Colonic mucosa (tissue), 4 donors: ENCODE measurements at places on chromosomes 7 and 10. TPM values are rescaled to one million over a fixed set of nuclear protein-coding genes. Genes with fewer than 3 reads are reported as not detected.

DNA sequence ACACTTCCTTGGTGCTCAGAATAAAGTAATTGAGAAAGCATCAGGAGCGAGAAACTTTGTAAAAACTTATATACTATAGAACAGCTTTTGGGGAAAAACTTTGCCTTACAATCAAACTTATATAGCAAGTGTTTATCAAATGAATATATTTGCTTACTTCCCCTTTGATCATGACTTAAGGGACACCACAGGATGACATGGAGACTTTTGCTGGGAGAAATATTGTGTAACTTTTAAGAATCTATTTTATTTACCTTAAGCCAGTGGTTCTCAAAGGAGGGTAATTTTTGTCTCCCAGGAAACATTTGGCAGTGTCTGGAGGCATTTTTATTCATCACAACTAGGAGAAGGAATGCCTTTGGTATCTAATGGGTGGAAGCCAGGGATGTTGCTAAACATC lies 173.8 kb upstream of the HABP2 start:
- H3K4me3 ChIP-seq, result no peak overlapping the region
- H3K4me1 ChIP-seq, result no peaks in the 10 kb centered on the region
- H3K36me3 ChIP-seq, result no peaks in the 10 kb centered on the region
- no peaks in the 10 kb centered on the region for H3K27me3 ChIP-seq
- DNase-seq, result no peak

CYP2C19 gene
- total RNA-seq, result 0.16 TPM

- H3K27me3 ChIP-seq, result no peaks in the 10 kb centered on the region
- no peak for DNase-seq
- H3K27ac ChIP-seq, result no peak overlapping the region
- no peaks in the 10 kb centered on the region for H3K36me3 ChIP-seq
Measured at GRCh38 chr10:91465261-91465660, 55.1 kb downstream of the HECTD2 start.

MACC1 gene
- 9.5 TPM for total RNA-seq

DNA sequence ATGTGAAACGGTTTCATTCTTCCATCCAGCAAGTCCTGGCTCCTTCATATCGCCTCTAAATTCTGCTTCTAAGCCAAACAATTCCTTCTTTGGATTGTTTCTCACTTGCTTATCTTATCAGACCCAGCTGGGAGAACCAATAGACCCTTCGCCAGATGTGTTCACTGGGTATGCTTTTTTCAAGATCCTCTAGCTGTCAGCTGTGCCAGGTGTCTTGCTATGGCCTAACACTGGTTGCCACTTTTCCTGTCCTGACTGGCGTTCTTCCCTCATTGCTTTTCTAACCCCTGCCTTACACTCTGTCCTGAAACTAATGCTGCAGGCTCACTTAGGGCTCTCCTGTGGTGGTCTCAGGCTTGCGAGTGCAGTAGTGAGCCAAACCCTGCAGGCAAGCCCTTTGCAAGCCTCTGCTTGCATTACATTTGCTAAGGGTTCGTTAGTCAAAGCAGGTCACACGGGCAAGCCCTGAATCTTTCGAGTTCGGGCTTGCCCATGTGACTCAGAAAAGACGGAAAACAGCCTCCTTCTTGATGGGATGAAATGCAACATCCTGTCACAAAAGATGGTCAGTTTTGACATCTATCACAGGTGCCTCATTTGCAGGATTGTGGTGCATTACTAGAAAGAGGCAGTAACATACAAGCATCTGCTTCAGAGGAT lies 92.8 kb downstream of the VWC2 start:
- H3K4me3 ChIP-seq, result no peak overlapping the region
- H3K27ac ChIP-seq, result no peak overlapping the region
- H3K27me3 ChIP-seq, result no peaks in the 10 kb centered on the region
- H3K4me1 ChIP-seq, result no peaks in the 10 kb centered on the region
- no peaks in the 10 kb centered on the region for H3K36me3 ChIP-seq

GRCh38 chr7:29282819-29283414 lies 88.3 kb downstream of the CHN2 start:
- no peaks in the 10 kb centered on the region for H3K4me1 ChIP-seq
- no peak overlapping the region for H3K27ac ChIP-seq
- no peak for DNase-seq
- H3K27me3 ChIP-seq, result no peaks in the 10 kb centered on the region

GRCh38 chr10:129136951-129137350 lies 330.1 kb upstream of the MGMT start:
- no peak for DNase-seq
- H3K4me1 ChIP-seq, result no peaks in the 10 kb centered on the region
- no peak overlapping the region for H3K4me3 ChIP-seq
- H3K27ac ChIP-seq, result no peak overlapping the region
- no peaks in the 10 kb centered on the region for H3K36me3 ChIP-seq

- H3K27me3 ChIP-seq, result no peaks in the 10 kb centered on the region
- no peak overlapping the region for H3K27ac ChIP-seq
Measured at GRCh38 chr7:73723813-73724212, 4.3 kb upstream of the STX1A start.

GRCh38 chr10:119290301-119291048 lies 83.1 kb downstream of the GRK5 start:
- H3K4me3 ChIP-seq, result no peak overlapping the region
- no peaks in the 10 kb centered on the region for H3K4me1 ChIP-seq
- H3K27me3 ChIP-seq, result no peaks in the 10 kb centered on the region
- DNase-seq, result no peak
- H3K36me3 ChIP-seq, result no peaks in the 10 kb centered on the region

GRCh38 chr10:87642988-87643387 lies 16.7 kb upstream of the PAPSS2 start:
- no peak overlapping the region for H3K4me3 ChIP-seq
- no peaks in the 10 kb centered on the region for H3K36me3 ChIP-seq
- no peak for DNase-seq
- no peak overlapping the region for H3K27ac ChIP-seq
- no peaks in the 10 kb centered on the region for H3K27me3 ChIP-seq

- H3K4me3 ChIP-seq, result no peak overlapping the region
- no peak for DNase-seq
- no peaks in the 10 kb centered on the region for H3K27me3 ChIP-seq
- H3K27ac ChIP-seq, result no peak overlapping the region
- H3K4me1 ChIP-seq, result no peaks in the 10 kb centered on the region
Measured at GRCh38 chr7:44348300-44348699, 22.9 kb upstream of the CAMK2B start.

- no peaks in the 10 kb centered on the region for H3K27me3 ChIP-seq
- no peaks in the 10 kb centered on the region for H3K4me1 ChIP-seq
- no peak for DNase-seq
Measured at GRCh38 chr7:30804078-30804661, 33.0 kb downstream of the MINDY4 start.

- no peak overlapping the region for H3K27ac ChIP-seq
- H3K4me1 ChIP-seq, result peaks cover 4% of the 10 kb centered on the region
- no peaks in the 10 kb centered on the region for H3K36me3 ChIP-seq
Measured at GRCh38 chr10:110151971-110152370, 55.4 kb upstream of the MXI1 start.
